ENCODE measurements at places on chromosomes 4 and X.
A peak's percentile ranks its signal among the peaks of the same experiment; 100 is the strongest.

DNA sequence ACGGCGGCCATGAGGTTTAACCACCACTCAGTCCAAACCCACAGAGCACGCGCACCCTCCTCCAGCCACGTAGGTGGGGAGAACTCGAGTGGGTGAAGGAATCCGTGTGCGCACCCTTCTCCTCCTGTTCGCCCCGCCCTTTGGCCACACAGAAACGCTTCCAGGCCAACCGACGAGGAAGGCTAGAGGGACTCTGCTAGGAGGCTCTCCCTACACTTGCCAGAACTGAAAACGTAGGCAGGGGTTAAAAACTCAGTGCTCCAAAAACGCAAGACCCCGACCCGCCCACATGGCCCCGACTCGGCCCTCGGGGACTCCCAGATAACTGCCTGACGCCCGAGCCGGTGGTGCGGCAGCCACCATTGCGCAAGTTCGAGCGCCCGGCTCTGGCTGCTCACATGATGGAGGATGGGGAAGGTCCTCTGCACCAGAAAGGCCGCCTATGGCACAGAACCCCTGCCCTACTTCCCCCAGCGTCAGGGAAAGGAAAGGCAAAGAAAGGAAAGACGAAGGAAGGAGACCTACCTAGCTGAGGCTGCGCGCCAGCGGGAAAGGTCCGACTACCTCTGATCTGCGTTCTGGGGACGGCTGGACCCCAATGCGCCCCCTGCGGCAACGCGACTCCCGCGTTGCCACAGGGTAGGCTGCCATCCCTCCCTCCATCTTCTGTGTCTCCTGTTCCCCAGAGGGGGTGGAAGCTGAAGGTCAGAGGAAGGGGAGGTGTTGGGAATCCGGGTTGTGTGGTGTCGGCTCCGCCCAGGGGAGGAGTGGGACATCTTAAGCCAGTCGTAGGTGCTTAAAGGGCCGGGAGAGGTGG lies 201.9 kb upstream of the AGTR2 start:
- peak; percentile 83 for DNase-seq

GRCh38 chr4:128782076-128782715 lies 27.3 kb upstream of the JADE1 start:
- no peak for DNase-seq

GRCh38 chr4:79607979-79608378 lies 200.0 kb upstream of the GK2 start:
- DNase-seq = no peak

- DNase-seq = peak; percentile 91
Observed at GRCh38 chr4:183960046-183960420, 54.9 kb downstream of the STOX2 start.

- DNase-seq = no peak
Observed at GRCh38 chr4:153831245-153831644, 42.4 kb upstream of the SFRP2 start.

DNA sequence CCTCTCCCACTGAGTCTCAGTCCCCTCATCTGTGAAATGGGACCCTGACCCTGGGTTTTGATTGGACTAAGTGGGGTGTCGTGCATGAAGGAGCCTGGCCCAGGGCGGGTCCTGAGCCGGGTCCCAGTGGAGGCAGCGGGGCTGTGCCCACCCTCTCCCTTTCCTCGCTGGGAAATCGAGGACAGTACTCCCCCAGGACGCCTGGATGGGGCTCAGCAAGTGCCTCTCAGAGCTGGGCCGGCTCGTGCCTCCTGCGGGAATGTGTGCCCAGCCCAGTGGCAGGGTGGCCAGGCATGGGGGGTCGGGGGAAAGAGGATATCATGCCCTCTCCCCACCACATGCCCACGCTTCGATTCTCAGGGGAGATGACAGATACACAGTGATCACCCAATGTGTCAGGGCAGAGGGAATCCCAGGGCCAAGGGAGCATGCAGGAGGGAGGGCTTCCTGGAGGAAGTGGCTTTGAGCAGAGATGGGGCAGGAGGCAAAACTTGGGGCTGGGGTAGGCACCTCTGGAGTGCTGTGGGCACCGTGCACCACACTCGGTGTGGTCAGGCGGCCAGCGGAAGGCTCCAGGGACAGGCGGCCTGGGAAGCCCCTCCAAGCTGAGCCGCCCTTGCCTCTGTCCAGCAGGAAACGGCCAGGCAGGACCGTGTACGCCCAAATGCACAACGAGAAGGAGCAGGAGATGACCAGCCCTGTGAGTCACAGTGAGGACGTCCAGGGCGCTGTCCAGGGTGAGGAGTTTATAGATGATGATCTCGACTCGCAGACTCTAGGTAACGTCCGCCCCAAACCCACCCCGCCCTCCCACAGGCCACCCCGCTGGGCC lies 203.0 kb downstream of the AFAP1 start:
- no peak for DNase-seq

DNA sequence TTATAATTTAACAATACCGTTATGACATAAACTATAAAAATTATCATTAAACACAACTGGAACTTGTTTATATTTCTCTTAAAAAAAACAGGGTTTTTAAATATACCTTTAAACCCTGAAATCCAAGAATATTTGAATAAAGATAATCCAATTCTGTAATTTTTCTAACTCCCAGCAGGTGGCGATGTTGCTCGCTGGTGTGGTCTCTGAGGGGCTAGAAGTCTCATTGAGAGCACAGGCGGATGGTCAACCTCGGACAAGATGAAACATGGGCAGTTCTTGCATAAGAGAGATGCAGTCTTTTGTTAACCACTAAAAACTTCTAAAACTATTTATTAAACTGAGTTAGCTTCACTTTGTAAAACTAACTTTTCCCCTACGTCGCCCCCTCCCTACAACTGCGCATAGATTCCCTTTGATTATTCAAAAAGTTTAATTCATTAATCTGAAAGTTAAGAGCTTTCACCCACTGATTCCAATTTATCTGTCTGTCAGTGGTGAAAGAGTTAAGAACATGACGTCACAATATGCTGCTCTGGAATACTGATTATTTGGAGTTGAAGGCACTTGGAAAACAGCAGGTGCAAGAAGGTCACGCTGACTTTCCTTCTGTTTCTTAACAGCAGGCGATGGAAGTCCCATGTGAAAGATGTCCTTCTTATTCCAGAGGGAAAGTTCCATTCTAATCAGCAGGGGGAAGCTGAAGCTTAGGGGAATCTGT lies 29.5 kb downstream of the DMP1 start:
- peak; percentile 73 for DNase-seq

DNA sequence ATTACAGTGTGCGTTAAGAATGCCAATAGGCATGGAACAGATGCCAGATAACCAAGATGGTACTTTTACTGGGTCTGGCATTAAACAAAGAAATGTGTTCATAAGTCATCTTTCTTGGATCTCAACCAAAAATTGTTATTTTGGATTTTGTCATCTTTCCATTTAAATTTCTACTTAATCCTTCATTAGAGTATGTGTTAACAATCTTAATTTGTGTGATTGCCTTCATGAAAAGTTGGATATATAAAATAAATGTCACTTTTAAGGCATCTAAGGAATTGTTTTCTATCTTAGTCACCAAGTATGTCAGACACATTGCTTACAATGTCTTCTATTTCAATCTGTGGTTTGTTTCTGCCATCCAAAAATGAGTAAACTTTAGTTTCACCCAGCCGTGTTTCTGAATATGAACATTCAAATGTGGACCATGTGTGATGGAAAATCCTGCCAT lies 87.5 kb downstream of the PALLD start:
- DNase-seq = no peak

GRCh38 chr4:170497112-170497511 lies 407.4 kb upstream of the AADAT start:
- peak; percentile 20 for DNase-seq

GRCh38 chr4:118350961-118351360 lies 1.8 kb downstream of the PRSS12 start:
- no peak for DNase-seq

GRCh38 chrX:40474205-40474626 lies 106.6 kb upstream of the ATP6AP2 start:
- peak; percentile 85 for DNase-seq

- no peak for DNase-seq
Observed at GRCh38 chrX:119343856-119344255, 55.3 kb upstream of the SLC25A43 start.

DNA sequence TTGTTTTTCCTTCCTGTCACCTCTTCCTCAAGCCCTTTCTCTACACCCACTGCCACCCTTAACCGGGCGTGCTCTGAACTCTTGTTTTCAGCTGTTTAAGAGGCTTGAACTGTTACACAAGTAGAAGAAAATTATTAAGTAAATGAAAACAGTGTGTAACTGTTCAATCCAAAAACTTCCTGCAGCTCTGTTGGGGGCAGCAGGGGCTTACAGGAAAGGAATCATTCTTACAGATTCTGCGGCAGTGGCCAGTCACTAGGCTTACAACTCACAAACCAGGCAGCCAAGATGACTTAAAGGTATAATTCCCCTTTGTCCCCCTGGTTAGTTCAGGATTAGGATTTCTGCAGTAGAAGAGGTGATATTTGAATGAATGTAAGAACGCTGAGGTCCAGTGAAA lies 70.2 kb upstream of the ETNPPL start:
- DNase-seq = no peak

- DNase-seq = no peak
Observed at GRCh38 chr4:161841759-161842158, 322.0 kb downstream of the FSTL5 start.

DNA sequence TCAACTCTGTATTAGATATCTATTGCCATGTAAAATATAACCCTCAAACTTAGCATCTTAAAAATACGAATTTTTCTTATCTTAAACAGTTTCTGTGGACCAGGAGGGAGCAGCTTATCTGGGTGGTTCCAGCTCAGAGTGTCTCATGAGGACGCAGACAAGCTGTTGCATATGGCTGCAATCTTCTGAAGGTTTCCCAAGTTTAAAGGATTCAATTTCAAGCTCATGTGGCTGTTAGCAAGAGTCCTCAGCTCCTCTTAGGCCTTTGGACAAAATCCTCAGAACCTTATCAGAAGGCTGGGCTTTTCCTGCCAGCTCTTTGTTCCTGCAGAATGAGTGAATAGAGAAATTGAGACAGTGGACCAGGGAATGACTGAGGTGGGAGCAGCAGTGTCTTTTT lies 2.8 kb upstream of the CTSO start:
- DNase-seq = no peak

DNA sequence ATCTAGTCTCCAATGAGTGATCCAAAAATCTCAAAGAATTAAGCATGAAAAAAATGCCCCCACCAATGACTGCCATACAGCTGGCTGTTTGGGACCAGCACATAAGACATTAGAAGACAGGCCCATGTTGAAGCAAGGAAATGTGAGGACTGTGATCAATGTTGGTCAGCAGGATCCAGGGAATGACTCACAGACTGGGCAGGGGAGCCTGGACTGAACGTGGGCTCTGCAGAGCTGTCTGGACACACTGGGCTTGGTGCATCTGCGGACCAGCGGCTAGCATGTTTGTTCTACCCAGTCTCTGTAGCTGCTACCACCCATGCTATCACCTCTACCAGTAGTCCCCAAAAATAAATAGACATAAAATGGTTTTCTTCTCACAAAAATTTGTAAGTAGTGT lies 108.6 kb downstream of the PALLD start:
- no peak for DNase-seq

GRCh38 chrX:20620306-20620705 lies 353.6 kb upstream of the RPS6KA3 start:
- no peak for DNase-seq

DNA sequence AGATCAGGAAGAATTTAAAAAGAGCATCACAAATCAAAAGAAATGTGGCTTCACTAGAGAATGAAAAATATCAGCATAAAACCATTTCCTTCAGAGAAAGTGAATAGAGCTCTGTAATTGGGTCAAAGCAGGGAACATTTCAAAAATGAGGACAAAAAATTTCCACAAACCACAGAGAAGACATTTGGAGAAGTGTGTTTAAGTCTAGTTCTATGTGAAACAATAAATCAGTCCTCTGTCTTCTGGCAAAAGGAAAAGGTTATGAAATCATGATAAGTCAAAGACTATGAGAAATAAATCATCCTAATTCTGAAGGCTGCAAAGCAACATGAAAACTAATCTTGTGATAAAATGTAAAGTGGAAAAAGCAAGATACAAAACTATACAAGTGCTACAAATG lies 27.9 kb downstream of the SMPX start:
- DNase-seq = no peak

GRCh38 chrX:79130857-79131256 lies 13.6 kb upstream of the GPR174 start:
- no peak for DNase-seq

DNA sequence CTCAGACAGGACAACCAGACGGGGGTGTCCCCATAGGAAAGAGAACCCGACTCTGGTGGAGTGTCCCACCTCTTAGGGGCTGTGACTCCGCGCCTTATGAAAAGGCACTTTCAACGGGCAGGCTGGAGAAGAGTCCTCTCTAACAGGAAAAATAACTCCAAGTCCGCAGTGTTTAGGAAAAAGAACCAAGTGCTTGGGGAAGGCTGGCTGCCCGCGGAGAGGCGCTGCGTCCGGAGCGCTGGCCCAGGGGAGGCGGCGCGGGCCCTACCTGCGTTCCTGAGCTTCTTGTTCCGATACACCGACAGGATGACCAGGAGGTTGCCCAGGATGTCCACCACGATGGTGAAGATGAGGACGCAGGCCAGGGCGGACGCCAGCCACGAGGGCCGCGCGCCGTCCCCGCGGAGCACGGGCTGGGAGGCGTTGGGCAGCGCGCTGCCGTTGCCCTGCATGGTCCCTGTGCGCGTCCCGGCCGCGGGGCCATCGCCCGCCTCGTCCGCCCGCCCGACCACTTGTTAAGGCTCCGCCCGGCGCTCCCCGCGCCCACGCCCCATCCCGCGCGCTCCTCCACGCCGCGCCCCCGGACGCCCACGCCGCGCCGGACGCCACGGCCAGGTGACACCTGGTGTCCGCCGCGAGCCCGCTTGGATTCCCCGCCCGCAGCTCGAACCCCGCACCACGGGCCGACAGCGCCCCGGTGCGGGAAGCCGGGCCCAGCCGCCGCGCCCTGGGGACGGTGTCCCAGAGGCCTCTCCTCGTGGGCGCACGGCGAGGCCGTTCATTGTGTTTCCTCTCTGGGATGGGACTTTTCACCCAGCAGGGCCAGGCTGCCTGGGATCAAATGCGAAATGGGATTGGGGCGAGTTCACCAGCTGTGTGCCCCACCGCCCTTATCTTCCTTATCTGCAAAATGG lies at the start of gene MTNR1A:
Gene MTNR1A (minus strand): TSS at position 654 of the 914 bp plus-strand sequence. CDS start 202 bp downstream, at position 452.
- peak; percentile 78 for DNase-seq

DNA sequence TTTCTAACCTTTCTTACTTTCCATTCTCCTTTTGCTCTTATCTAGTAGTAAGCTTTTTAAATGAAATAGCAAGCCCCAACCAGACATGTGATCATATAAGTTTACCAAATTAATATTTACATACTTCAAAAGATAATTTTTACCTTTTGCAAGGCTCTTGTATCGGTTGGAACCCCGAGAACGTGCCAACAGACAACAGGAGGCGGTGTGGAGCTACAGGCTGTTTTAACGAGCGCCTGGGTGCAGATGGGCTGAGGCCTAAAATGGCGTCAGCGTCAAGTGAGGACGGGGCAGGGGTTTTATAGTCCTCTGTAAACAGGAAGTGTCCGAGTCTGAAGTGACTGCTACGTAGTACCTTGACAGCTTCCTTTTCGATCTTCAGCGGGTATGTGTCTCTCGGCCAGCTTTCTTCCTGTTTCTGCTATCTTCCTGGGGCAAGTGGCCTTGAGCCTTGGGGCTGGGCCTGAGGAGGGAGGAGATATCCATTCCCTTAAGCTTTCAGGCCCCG lies 342.7 kb downstream of the GALNTL6 start:
- no peak for DNase-seq

Data from retina (tissue), 1 donor.